ENCODE measurements at places on chromosomes 1 and 21. TPM values are rescaled to one million over a fixed set of nuclear protein-coding genes. Genes with fewer than 3 reads are reported as not detected.

Gene ITPKB
- 66.0 TPM for total RNA-seq

Gene SELL
- not detected for total RNA-seq

Gene S100A16
- total RNA-seq = 37.8 TPM

Gene AZIN2
- 8.2 TPM for total RNA-seq

Gene S100A8
- total RNA-seq = not detected

Gene RCAN1
- total RNA-seq = 47.8 TPM

Gene GUK1
- 198 TPM for total RNA-seq

Gene CELF3
- total RNA-seq = not detected

Gene SYPL2
- 0.37 TPM for total RNA-seq

Gene CLEC20A
- not detected for total RNA-seq

Gene GABPB2
- 6.7 TPM for total RNA-seq

Gene TENT5C
- 0.67 TPM for total RNA-seq

Gene PKN2
- total RNA-seq = 21.5 TPM

Gene PPP1R8
- 38.7 TPM for total RNA-seq

Gene CASP9
- total RNA-seq = 17.1 TPM

Gene NR0B2
- total RNA-seq = not detected

Gene CHRM3
- 1.8 TPM for total RNA-seq

Gene HTR6
- 0.16 TPM for total RNA-seq

Gene WDTC1
- 9.0 TPM for total RNA-seq

Gene ATP1A2
- not detected for total RNA-seq

Gene LCE1F
- total RNA-seq = not detected

Gene ZSWIM5
- 2.6 TPM for total RNA-seq

Gene SPATA21
- not detected for total RNA-seq

Gene LENEP
- total RNA-seq = 0.48 TPM

Gene KCNJ9
- not detected for total RNA-seq

Gene CDA
- total RNA-seq = not detected

Gene MYOG
- total RNA-seq = not detected

Gene OR2T33
- total RNA-seq = not detected

Gene OTUD3
- total RNA-seq = 11.0 TPM

Gene CD1D
- not detected for total RNA-seq

Gene MRPL24
- 180 TPM for total RNA-seq

Gene CRNN
- not detected for total RNA-seq

Gene OXCT2
- 0.24 TPM for total RNA-seq

Gene SLC35F3
- total RNA-seq = 0.03 TPM

Gene SPRR2A
- not detected for total RNA-seq

Gene ORC1
- total RNA-seq = 9.8 TPM

Data from SK-MEL-5 (cell line).